ENCODE measurements at places on chromosomes 4 and X.

DNA sequence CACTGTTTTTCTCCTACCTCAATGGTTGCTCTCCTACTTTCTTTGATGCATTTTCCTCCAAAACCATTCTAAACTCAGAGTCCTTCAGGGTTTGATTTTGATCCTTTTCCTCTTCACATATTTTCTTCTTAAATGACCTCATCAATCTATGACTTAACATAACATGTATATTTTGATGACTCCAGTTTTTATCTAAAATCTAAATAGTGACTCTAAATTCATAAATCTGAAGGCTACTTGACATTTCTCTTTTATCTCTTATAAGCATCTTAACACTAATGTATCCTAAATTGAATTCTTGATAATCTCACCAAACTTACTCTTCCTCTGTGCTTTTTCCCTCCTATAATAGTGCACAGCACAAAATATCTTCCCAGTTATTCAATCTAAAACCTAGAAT lies 4.7 kb upstream of the ARHGEF38 start:
- DNase-seq: no peak

GRCh38 chr4:115332078-115332477 lies 218.7 kb upstream of the NDST4 start:
- DNase-seq: no peak

- DNase-seq: no peak
These were observed 55.5 kb downstream of the ADRA2C start for GRCh38 chr4:3821580-3822229.

- DNase-seq: peak; percentile 80
These were observed 149.9 kb downstream of the AMMECR1 start for GRCh38 chrX:110167952-110168451.

DNA sequence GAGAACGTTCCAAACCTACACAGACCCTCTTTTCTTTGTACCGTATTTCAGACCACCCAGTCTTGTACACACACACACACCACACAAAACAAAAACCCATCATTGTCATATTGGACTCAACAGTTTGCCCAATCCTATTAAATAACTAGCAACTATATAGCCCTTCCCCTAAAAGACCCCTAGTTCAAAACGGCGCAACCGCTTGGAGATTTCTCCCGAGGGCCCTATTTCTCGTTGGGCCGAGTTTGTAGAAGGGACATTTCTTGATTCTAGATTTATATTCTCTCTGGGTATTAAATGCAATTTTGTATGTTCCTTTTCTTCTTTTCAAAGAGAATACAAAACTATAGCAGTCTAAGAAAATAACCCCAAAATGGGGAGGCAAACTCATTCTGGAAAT lies 547 bp upstream of the PDGFRA start:
- DNase-seq: no peak

DNA sequence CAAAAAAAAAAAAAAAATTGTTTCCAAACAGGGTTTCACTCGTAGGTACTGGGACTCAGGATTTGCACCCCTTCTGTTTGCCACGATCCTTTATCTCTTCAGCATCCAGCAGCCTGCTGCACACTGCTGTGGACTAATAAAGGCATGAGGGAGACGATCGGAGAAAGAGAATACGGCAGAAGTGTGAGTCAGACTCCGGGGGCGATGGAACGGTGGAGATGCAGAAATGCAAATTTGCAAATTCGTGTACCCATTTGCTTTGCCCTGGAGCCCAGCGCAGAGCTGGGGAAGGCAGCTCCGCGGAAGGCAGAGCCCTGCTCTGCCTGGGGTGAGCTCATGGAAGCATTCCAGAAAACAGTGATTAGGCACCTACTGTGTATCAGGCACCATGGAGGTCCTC lies 270.3 kb downstream of the ASMT start:
- no peak for DNase-seq

DNA sequence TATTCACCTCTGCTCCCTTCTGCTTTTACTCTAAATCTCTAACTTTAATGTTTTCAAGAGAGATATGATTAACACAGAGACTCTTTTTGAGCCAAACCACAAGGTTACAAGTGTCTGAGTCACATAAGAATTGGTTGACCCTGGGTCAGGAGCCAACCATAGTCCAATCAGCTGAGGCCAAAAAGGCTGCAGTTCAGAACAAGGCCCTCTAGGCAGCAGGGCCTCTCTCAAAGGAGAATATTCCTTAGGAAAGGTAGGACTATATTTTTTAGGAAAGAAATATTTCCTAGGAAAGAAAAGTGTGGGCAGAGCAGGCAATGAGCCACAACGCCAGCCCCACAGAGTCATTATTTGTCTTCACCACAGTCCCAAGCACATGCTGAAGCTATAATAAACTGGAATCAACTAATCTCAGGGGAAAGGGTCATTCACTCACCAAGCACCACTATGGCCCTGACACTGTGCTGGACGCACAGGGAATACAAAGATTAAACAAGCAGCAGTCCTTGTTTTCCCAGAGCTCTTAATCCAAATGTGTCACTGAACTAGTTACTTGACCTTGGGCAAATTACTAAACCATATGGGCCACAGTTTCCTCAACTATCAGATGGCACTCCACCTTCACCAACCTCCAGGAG lies 2.2 kb downstream of the ATP8A1 start:
- DNase-seq: no peak

DNA sequence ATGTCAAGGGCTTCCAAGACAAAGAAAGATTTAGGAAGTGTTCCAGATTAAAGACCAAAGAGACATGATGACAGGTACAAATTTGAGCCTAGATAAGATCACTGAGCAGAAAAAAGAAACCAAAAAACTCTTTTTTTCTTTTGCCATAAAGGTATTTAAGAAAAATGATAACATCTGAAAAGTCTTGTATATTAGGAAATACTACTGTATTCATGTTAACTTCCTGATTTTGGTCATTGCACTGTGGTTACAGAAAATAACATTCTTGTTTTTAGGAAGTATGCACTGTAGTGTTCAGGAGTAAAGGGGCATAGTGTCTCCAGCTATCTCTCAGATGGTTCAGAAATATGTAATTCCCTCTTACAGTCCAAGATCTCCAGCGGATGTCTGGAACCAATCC lies 37.1 kb downstream of the RWDD4 start:
- DNase-seq: no peak

DNA sequence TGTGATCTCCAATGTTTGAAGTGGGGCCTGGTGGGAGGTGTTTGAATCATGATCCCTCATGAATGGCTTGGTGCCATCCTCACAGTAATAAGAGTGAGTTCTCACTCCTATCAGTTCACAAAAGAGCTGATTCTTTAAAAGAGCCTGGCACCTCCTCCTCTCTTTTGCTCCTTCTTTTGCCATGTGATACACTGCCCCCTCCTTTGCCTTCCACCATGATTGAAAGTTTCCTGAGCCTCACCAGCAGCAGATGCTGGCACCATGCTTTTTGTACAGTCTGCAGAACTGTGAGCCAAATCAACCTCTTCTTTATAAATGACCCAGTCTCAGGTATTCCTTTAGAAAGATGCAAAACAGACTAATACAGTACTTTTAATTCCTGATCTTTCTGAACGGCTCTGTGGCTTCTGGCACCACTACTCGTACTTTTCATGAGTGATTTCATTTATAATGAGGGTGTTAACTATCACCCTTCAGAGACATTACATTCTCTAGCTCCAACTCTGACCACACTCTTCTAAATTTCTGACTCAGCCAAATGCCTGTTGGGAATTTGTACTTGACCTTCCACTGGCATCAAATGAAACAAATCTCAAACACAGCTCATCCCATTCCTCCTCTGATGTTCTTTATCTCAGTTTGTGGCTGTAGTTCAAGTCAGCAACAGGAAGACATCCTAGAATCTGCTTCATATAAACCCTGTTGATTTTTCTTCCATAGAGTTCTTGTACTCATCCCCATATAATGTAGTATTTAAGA lies 4.2 kb downstream of the UFSP2 start:
- DNase-seq: no peak

GRCh38 chr4:15913631-15913970 lies 24.9 kb downstream of the FGFBP1 start:
- DNase-seq: no peak

- peak; percentile 56 for DNase-seq
These were observed 1.7 kb downstream of the PHF8 start for GRCh38 chrX:54042609-54043021.

DNA sequence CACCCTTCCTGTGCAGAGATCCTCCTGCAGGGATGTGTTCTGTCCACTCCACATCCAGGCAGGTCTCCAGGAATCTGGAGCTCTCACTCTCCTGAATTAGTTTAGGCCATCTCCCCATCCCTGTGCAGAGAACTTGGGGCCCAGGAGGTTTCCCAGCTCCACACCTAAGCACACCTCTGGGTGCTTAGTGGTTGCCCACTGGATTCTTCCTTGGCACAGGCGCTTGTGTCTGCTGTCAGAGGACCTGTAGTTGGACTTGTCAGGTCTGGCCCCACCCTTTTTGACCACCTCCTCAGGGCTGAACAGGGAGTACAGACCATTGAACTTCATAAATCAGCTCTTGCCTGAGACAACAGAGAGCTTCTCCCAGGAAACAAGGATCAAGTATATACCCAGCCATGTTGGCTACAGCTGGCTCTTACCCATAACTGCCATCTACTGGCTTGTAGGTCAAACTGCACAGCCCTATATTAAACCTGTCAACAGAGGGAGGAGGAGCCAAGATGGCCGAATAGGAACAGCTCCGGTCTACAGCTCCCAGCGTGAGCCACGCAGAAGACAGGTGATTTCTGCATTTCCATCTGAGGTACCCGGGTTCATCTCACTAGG lies 275.5 kb downstream of the PPARGC1A start:
- peak; percentile 9 for DNase-seq

- DNase-seq: no peak
These were observed 84.8 kb downstream of the TMEM164 start for GRCh38 chrX:110087485-110088356.

- DNase-seq: no peak
These were observed 3.6 kb upstream of the AMOT start for GRCh38 chrX:112844250-112844649.

All from HEK293T (cell line).